ENCODE measurements at places on chromosomes 1 and 21.

GRCh38 chr1:22216210-22216883 is 73.5 kb upstream of the WNT4 start:
- peak; percentile 48 for DNase-seq

- no peak for DNase-seq
Observed at GRCh38 chr1:11693024-11693590, 1.6 kb downstream of the DRAXIN start.

GRCh38 chr1:228366866-228367741 is 39.5 kb downstream of the TRIM11 start:
- DNase-seq = no peak

- DNase-seq = no peak
Observed at GRCh38 chr1:43969416-43969745, 429 bp upstream of the DPH2 start.

- DNase-seq = no peak
Observed at GRCh38 chr1:229027622-229028182, 243.2 kb upstream of the RAB4A start.

Data from naive thymus-derived CD8-positive, alpha-beta T cell (primary cell).